Transverse colon (tissue), 4 donors: ENCODE measurements at places on chromosomes 2 and 18. TPM values are rescaled to one million over a fixed set of nuclear protein-coding genes. Genes with fewer than 3 reads are reported as not detected.

- DNase-seq: no peak
These were observed 66.3 kb downstream of the ZEB2 start for GRCh38 chr2:144453486-144454158.

DNA sequence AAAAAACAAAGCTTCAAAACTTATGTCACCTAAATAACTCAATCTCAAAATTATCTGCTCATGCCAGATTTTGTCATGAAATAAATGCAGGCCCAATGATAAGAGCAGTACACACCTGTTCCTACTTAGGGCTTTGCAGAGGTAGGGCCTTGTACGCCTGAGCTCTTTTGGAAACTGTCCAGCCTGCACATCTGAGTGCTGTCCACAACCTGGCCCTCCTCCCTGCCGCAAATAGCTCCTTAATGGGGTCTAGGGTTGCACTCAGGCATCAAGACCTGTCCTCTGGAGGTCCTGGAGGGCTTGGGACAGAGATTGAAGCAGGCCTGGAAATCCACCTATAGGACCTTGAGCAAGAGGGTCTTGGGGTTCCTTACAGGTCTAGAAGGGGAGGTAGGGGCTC, 115.4 kb upstream of the CCDC195 start:
- no peak for DNase-seq

DNA sequence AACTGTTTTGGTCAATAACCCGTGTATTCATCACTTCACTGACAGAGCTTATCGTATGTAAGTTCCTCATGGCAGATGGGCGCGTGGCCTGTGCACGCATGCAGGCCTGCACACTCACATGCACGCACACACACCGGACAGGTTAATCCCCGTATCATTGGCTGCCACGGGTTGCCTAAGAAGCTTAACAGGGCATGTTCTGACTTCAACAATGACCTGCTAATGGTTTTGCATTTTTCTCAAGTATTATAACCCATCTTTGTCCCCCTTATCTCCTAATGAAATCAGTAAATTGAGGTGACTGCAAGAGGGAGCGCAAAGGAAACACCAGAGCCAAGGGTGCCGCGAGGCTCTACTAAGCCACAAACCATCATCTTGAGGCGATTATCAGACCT, 399.0 kb upstream of the ID2 start:
- DNase-seq: no peak

The COL3A1 gene
- total RNA-seq: 424 TPM

The IL36B gene
- not detected for total RNA-seq

DNA sequence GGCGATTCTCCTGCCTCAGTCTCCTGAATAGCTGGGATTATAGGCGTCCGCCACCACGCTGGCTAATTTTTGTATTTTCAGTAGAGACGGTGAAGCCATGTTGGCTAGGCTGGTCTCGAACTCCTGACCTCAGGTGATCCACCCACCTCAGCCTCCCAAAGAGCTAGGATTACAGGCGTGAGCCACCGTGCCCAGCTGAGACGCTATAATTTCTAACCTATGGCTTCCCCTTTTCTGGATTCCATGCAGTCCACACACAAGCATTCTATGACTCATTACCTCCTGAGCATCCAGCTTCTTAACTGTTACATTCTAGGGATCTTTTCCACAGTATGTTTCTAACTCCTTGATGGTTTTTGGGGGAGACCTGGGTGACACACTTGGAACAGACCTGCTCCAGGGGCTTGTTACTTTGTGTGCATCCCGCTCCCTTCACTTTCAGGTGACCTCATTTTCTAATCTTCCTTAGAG, 11.8 kb upstream of the KCMF1 start:
- no peak for DNase-seq

GRCh38 chr2:230798769-230799399, 65.9 kb upstream of the ITM2C start:
- no peak for DNase-seq
